ENCODE measurements at places on chromosomes 3 and 15.

DNA sequence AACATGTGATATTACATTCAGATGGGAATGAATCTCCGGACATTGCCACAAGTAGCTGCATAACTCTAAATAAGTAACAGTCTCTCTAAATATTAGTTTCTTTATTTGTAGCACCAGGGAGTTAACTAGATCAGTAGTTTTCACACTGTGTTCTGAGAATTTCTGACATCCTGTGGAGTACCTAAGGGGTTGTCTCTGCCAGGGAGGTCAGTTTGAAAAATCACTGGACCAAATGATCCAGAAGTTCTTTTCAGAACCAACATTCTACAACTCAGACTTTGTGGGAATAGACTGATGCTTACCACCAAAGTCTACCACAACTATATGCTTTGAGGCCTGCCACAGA is 9.0 kb upstream of the ILDR1 start:
- no peak for DNase-seq

DNA sequence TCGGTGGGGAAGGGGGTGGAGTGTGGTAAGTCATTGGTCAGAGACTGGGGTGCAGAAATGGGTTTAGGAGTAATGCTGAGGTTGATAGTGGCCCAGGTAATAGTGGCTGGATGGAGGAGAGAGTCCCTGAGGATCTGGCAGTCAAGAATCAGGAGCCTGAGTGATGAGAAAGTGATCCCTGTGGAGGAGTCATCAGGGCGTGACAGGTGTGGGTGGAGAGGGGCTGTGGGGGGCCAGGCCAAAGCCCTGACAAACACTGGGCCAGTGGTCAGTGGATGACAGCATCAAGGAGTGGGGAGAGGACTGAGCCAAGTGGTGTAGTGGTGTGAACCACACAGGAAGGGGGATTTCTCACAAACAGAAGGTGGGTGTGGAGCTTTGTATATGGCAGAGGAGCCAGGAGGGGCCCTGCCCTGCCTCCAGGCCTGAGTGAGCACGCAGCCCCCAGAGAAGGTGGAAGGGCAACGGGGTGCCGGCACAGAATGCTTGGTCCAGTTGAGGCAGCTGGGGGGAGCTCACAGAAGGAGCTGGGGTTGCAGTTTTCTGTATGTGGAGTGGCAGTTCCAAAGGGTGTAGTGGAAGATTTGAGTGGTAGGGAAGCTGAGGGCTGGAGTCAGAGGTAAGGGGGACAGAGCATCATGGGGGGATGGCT is 77.1 kb downstream of the SPSB4 start:
- no peak for DNase-seq

- no peak for DNase-seq
Measured at GRCh38 chr3:38029400-38030125, at the start of gene PLCD1. Gene PLCD1, minus strand, starts transcription at chr3:38029642. Its CDS starts 103 bp downstream, at chr3:38029539.

- no peak for DNase-seq
Measured at GRCh38 chr3:176208283-176208682, 989.0 kb downstream of the TBL1XR1 start.

- peak; percentile 11 for DNase-seq
Measured at GRCh38 chr15:27847775-27848710, 251.1 kb downstream of the OCA2 start.

GRCh38 chr3:119632829-119633228 is 27.6 kb downstream of the POPDC2 start:
- DNase-seq = no peak

GRCh38 chr15:55991802-55992768 is 1.3 kb downstream of the NEDD4 start:
- DNase-seq = peak; percentile 2

DNA sequence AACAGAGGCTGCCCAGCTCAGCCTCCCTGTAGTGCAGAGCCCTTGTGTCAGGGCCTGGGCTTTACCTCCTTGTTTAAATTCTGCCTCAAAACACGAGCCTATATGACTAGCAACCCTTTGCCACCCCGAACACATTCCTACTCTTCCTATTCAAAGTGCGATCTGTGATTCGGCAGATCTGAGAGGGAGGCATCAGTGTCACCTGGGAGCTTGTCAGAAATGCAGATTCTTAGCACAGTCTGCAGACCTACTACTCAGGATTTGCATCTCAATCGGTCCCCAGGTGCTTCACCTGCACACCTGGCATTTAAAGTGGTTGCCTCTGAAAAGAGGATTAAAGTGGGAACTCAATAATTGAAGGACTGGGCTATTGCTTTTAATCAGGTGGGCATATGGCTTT is 273.2 kb upstream of the TOPAZ1 start:
- DNase-seq = no peak

DNA sequence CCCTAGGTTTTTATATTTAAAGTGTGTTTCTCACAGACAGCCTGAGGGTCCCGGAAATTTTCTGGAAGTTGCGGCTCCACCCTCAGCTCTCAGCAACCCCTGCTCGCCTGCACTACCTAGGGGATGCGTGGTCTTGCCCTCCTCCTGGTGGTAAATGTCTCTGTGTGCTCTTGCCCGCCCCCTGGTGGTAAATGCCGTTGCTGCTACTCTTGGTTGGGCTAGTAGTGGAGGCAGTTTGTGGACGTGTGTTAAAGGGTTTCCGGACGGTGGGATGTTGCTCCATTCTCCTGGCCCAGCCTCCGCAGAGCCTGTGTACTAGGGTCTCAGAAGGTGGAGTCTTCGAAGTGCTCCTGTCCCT is 27.4 kb downstream of the STOML1 start:
- DNase-seq = peak; percentile 65

DNA sequence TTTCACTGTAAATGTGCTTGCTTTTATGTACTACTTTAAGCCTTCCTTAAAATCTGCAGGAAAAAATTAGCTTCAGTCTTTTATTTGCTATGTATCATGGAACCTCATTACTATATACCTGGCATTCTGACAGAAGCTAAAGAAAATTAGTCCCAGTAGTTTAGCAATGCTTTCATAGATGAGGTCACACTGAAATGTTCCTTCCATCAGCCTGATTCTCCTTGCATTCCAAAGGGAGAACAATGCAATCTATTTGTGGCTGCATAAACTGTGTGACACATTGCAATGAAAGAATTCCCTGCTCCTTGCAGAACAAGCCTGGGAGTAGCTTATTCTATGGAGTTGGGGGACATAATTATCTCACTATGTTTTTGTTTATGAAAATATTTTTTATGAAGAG is 691.5 kb upstream of the ARPP21 start:
- no peak for DNase-seq

- DNase-seq = no peak
Measured at GRCh38 chr3:10469441-10470119, 35.8 kb downstream of the ATP2B2 start.

DNA sequence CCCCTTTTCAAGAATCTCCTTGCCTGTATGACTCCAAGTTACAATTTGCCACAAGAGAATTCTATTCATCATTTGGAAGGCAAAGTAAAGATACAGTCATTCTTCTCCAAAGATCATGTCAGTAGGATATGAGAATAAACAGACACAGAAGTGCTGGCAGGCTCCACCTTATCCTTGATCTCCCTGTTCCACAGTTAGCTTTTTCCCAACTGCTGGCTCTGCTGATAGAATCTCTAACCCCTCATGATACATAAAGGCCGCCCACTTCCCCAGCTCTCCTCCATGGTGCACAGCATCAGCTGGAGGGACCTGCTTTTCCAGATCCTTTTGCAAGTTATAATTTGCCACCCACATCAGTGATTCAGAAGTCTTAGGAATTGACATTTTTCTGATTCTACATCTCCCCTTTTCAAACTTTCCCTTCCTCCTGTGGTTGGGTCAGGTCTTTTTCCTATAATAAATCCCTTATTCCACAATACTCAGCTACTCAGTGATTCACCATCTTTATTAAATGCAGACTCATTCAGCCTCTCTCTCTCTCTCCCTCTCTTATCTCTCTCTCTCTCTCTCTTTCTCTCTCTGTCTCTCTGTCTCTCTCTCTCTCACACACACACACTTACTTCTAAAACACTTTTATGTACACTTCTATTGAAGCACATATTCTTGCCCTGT is 465.4 kb downstream of the GBE1 start:
- no peak for DNase-seq

GRCh38 chr3:106617276-106617675 is 748.5 kb upstream of the CBLB start:
- no peak for DNase-seq

- peak; percentile 19 for DNase-seq
Measured at GRCh38 chr3:27467545-27467944, 16.6 kb downstream of the SLC4A7 start.

DNA sequence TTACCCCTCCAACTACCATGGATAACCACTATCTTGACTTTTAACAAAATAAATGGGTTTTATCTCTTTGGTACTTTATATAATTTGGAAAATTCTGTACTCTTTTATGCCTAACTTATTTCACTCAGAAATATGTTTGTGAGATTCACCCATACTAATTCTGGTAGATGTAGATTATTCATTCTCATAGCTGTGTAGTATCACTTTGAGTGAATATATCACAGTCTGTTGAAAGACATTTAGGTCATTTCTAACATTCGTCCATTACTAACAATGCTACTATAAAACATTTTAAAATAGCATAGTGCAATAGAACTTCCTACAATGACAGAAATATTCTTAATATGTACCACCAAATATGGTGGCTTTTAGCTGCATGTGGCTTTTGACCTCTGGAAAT is 542.4 kb downstream of the RBMS3 start:
- no peak for DNase-seq

DNA sequence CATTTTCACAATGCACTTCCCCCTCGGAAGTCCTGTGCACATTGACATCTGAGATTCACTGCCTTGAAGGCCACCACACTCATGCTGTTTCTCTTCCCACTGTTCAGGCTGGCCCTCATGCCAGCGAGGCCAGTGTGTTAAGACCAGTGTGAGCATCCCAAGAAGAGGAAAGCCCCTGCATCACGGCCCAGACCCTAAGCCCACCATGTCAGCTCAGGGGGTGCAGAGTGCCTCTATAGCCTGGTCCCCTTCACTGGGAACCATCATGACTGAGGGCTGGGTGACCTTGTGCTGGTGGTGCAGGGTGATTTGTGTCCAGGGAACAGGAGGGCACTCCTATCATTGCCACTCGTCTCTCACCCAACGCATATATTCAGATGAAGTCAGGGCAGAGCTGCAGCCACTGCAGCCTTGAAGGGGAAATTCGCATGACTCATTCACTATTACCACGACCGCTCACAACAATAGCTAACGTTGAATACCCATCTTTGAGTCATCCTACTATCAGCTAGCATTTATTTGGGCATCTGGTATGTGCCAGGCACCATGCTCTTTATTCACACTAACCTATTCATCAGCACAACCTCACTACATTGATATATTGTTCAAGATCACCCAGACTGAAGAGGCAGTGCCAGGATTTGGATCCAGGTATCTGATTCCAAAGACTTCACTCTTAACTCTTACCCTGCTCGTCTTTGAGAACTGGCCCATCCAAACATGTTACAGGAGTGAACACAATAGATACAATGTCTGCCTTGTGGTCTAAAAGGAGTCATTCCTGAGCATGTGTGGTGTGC is 58.8 kb upstream of the SLC6A11 start:
- DNase-seq = no peak

DNA sequence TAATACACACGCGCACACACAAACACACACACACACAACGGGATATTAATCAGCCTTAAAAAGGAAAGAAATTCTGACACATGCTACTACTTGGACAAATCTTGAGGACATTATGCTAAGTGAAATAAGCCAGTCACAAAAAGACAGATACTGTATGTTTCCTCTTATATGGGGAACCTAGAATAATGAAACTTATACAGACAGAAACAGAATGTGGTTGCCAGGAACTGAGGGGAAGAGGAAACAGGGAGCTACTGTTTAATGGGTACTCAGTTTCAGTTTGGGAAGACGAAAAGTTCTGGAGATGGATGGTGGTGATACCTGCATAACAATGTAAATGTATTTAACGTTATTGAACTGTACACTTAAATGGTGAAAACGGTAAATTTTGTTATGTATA is 20.2 kb downstream of the ICE2 start:
- no peak for DNase-seq

- DNase-seq = peak; percentile 72
Measured at GRCh38 chr3:32403663-32404062, 12.0 kb downstream of the CMTM7 start.

GRCh38 chr3:16048435-16049318 is 125.8 kb upstream of the GALNT15 start:
- peak; percentile 58 for DNase-seq

Data from SHP77 (cell line).